ENCODE measurements at places on chromosomes 6 and 20. TPM values are rescaled to one million over a fixed set of nuclear protein-coding genes. Genes with fewer than 3 reads are reported as not detected.

DNA sequence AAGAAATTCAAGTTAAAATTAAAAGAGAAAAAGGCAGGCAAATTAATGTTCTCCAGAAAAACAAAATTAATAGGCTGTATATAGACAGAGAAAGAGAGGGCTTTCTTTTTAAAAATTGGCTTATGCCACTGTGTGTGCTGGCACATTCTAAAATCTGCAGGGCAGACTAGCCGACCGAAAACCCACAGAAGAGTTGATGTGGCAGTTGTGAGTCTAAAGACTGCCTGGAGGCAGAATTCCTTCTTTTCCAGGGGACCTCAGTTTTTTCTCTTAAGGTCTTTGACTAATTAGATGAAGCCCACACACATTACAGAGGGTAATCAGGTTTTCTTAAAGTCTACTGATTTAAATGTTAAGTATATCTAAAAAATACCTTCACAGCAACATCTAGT lies 85.7 kb downstream of the GJA1 start:
- no peak for DNase-seq
- H3K4me1 ChIP-seq: no peaks in the 10 kb centered on the region
- no peak overlapping the region for H3K27ac ChIP-seq
- no peaks in the 10 kb centered on the region for H3K27me3 ChIP-seq

LSM2 gene
- total RNA-seq: 90.5 TPM

GRCh38 chr6:143159001-143159400 lies 98.3 kb downstream of the AIG1 start:
- no peak overlapping the region for H3K4me3 ChIP-seq
- H3K4me1 ChIP-seq: peaks cover 10% of the 10 kb centered on the region
- H3K36me3 ChIP-seq: no peaks in the 10 kb centered on the region
- no peak overlapping the region for H3K27ac ChIP-seq

DNA sequence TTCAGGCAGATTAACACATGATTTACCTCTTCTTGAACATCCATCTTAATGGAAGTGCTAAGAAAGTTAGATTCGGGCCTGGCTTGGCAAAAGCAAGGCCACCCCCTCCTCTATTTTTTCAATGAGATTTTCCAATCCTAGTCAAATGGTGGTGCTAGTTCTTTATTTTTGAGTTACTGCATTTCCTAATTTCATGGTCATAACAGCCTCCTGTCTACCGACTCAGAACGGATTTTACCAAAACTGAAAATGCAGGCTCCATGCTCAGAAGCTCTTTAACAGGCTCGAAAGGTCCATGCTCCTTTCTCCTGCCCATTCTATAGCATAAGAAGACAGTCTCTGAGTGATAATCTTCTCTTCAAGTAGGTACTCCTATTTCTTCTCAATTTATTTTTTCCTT lies 117.2 kb upstream of the ESR1 start:
- H3K36me3 ChIP-seq: no peaks in the 10 kb centered on the region
- H3K27me3 ChIP-seq: no peaks in the 10 kb centered on the region
- DNase-seq: no peak
- peaks cover 14% of the 10 kb centered on the region for H3K4me1 ChIP-seq
- no peak overlapping the region for H3K27ac ChIP-seq

GRCh38 chr20:17859002-17859615 lies 109.5 kb downstream of the SNX5 start:
- H3K4me1 ChIP-seq: peaks cover 100% of the 10 kb centered on the region
- DNase-seq: peak; percentile 99
- peak overlapping the region; percentile 86 for H3K27ac ChIP-seq
- no peaks in the 10 kb centered on the region for H3K36me3 ChIP-seq

PRSS16 gene
- not detected for total RNA-seq

Data from HepG2 (cell line).